GDM1 (cell line): ENCODE measurements at places on chromosomes 5 and 9.

DNA sequence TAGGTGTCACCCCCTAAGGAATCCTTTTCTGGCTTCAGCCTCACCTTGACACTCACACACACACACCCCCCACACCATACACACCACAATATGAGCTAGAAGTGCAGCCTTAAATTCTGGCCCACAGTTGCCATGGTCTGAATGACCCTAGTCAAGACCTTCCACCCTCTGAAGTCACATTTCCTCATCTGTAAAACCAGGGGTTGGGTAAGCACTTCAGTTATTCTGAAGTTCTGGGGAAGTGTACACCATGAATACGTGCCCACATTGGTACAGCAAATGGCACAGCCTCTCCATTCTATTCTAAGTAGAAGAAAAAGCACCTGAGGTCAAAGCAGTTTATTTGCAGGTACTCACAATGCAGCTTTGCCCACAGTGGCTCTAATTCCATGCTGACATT lies 372.8 kb upstream of the KLF4 start:
- DNase-seq: no peak

- DNase-seq: no peak
Observed at GRCh38 chr5:172411484-172412072, 42.7 kb downstream of the SH3PXD2B start.

DNA sequence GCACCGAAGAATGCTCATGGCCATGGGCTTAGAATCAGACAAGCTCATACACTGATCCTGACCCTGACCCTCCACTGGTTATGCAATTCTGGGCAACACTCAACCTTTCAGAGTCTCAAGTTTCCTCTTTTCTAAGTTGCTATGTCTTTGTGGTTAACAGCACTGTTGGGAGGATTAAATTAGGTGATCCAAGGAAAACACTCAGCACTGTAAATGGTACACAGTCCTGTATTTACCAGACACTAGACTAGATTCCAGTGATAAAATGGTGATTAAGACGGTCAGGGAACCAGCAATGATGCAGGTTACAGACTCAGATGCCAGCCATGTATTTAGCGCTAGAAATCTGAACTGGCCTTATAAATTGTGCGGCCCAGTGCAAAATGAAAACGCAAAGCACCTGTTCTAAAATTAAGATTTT lies 8.1 kb downstream of the ARL15 start:
- DNase-seq: no peak

GRCh38 chr5:2135833-2136232 lies 253.1 kb upstream of the IRX4 start:
- no peak for DNase-seq

DNA sequence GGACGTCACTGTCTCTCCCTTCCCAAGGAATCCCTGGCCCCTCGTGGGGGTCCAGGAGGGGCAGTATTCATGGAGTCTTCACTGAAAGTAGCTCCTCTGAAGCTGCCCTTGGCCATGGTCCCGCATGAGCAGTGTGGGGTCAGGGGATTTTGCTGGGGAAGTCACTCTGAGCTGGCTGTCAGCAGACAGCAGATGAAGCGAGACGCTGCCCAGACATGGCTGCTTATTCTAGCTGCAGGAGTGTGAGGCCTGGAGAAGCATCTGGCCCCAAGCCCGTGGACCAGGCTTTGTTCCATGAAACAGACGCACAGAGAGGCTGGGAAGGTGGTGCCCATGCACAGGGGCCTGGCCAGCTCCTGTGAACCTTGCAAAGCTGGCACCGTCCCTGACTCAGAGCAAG lies 21.5 kb upstream of the ASS1 start:
- no peak for DNase-seq

GRCh38 chr5:9622971-9623421 lies 7.2 kb downstream of the TAS2R1 start:
- DNase-seq: no peak

- DNase-seq: no peak
Observed at GRCh38 chr9:2486988-2487387, 134.6 kb upstream of the VLDLR start.

- no peak for DNase-seq
Observed at GRCh38 chr5:39905356-39905755, 480.6 kb upstream of the DAB2 start.

- no peak for DNase-seq
Observed at GRCh38 chr5:80810425-80810824, 149.7 kb upstream of the RASGRF2 start.

DNA sequence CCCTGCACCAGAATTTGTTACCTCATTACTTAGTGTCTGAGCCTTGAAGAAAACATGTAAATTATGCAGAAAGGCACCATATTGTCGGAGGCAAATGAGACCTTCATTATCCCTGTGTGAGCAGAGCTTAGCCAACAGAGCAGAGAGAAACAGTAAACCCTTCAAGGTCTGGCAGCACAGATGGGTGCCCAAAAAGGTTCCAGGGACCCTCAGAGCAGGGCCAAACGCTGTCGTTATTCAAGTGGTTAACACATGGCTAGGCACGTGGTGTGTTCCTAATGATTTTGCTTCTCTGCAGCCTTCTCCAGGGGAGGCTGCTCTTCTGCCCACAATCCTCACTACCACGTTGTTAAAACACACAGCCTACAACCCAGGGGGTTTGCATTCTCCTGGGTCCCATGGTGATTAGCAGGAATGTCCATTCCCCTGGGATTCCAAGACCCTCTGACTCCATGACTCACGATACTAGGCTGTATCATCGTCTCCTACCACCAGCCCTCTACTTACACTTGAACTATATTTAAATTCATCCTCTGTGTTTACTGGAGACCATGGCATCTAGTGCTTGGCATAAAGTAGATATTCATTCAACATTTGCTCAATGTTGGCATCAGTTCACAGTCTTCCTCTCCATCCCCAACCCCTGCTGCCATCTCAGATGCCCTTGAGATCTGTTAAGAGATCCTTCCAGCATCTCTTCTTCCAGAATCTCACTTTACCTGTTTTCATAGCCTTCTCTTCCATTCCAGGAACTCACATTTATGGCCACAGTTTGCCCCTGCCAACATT lies 174.5 kb upstream of the RAD23B start:
- DNase-seq: no peak

DNA sequence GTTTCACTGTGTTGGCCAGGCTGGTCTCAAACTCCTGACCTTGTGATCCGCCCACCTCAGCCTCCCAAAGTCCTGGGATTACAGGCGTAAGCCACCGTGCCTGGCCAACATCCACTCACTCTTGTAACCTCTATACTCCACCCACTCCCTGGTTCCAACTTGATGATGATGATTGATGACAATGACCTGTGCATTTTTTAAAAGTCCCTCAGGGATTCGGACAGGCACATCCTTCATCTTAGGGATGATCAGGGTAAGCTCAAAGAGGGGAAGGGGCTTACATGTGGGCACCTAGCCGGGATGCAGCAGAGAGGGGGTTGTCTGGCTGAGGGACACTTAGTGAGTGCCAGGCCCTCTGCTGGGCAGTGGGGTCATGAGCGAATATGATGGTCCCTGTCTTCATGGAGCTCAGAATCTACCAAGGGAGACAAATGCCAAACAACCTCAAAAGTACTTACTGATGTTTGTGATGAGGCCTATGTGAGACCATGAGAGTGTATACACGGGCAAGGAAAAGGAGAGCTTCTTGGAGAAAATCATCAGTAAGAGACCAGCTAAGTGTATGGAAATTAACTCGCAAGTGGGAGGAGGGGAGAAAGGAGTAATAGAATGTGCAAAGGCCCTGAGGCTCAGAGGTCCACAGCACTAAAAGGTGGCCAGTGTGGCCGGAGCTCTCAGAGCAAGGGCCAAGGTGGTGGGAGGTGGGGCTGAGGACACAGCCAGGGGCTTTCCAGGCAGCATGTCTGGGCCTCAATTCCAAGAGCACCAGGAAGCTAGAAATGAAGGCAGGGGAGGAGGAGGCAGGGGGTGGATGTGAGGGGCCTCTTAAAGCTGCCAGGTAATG lies 27.4 kb downstream of the LHX2 start:
- no peak for DNase-seq

DNA sequence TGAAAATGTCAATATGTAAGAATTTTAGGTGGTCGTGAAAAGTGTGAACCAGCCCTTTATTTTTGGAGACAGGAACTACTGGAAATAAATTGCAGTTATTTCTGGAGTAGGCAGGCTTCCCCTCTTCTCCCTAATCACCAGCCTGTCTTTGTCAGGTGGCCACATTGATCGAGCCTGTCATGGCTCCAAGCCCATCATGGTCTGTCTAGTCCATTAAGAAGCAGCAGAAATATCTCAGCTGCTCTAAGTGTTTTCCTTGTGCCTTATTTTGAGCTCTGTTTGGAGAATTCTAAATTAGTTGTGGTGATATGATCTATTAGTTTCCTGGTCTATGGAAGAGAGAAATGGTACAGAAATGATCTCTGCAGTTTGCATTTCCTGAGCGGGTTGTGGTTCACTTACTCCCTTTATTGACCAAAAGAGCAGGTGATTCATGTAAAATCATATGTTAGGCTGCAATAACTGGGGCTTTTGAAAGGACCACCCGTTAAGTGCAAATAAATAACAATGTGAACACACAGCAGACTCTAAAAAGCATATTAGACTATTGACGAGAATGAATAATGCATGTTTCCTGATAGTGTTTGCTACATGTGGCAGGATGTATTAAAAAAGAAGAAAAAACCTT lies 42.3 kb downstream of the BASP1 start:
- no peak for DNase-seq

GRCh38 chr5:58929726-58930125 lies 346.9 kb downstream of the RAB3C start:
- no peak for DNase-seq

DNA sequence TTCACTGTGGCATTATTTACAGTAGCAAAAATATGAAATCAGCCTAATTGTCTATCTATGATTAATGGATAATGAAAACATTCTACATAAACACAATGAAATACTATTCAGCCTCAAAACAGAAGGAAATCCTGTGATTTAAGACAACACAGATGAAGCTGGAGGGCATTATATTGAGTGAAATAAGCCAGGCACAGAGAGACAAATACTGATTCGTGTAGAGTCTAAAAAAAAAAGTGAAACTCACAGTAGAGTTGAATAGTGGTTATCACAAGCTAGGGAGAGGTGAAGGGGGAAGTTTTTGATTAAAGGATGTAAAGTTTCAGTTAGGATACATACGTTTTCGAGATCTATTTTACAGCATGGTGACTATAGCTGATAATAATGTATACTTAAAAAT lies 122.2 kb downstream of the ADAMTS6 start:
- DNase-seq: no peak

GRCh38 chr5:77957931-77958521 lies 181.9 kb upstream of the TBCA start:
- no peak for DNase-seq

DNA sequence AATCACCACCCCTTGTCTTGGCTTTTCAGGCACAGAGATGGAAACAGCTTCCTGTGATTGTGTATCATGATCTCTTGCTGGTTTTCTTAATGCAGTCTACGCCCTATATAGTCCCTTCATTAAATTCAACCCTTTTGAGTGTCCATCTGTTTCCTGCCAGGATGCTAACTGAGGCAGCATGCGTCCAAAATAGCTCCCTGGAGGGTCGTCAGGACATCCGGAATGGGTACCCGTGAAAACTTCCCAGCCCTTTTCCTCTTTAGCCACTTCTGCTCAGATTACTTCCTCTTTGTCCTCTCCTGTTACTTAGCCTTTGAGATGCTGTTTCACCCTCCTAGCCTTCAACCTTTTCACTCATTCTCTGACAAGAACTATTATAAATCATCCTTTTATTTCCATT lies 79.8 kb upstream of the KLF9 start:
- DNase-seq: peak; percentile 78

GRCh38 chr5:179878222-179879002 lies 19.8 kb upstream of the MRNIP start:
- no peak for DNase-seq

- no peak for DNase-seq
Observed at GRCh38 chr5:116271446-116272025, 186.7 kb downstream of the COMMD10 start.

GRCh38 chr5:6159832-6160430 lies 218.4 kb downstream of the MED10 start:
- DNase-seq: no peak

GRCh38 chr9:69249337-69249736 lies 75.3 kb downstream of the TJP2 start:
- peak; percentile 1 for DNase-seq
